ENCODE measurements at places on chromosomes 11 and 22.

- DNase-seq: no peak
These were observed 37.1 kb downstream of the SVIP start for GRCh38 chr11:22792497-22792896.

GRCh38 chr11:64146036-64146955 lies 19.6 kb downstream of the MACROD1 start:
- peak; percentile 69 for DNase-seq

DNA sequence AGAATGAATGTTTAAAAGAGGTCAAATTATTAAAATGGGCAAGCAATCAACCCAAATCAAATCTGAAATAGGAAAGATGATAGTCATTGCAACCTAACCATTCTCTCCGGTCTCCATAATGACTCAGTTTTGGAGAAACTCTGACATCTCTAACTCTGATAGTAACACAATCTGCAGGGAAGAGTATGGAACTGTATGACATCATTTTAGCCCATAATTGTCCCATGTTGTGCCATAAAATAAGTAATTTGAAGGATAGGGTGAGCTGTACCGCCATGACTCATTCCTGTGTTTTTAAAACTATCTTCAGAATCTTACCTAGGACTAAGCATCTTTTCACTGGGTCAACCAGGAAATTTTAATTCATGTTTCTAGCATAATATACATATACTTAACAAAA lies 350.8 kb downstream of the DLG2 start:
- no peak for DNase-seq

DNA sequence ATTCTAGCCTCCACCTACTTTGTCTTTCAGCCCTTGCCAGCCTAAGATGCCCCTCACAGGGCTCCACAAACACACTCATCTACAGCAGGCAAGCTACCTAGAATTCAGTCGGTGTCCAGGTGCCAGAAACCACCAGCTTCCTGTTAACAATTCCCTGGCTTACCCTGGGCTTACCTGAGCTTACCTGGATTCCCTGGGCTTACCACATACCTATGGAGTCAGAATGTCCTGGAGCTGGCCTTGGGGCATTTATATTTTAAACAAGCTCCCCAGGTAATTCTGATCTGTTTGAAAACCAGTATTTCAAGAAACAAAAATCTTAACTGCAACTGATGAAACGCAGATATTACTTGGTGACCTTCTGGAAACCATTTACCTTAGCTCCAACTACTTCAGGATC lies 123.6 kb downstream of the SLC1A2 start:
- no peak for DNase-seq

- peak; percentile 54 for DNase-seq
These were observed 2.5 kb upstream of the CALCA start for GRCh38 chr11:14974515-14975251.

GRCh38 chr11:60801194-60801593 lies 16.1 kb downstream of the MS4A10 start:
- no peak for DNase-seq

GRCh38 chr11:76169473-76169896 lies 36.8 kb downstream of the WNT11 start:
- DNase-seq: no peak

DNA sequence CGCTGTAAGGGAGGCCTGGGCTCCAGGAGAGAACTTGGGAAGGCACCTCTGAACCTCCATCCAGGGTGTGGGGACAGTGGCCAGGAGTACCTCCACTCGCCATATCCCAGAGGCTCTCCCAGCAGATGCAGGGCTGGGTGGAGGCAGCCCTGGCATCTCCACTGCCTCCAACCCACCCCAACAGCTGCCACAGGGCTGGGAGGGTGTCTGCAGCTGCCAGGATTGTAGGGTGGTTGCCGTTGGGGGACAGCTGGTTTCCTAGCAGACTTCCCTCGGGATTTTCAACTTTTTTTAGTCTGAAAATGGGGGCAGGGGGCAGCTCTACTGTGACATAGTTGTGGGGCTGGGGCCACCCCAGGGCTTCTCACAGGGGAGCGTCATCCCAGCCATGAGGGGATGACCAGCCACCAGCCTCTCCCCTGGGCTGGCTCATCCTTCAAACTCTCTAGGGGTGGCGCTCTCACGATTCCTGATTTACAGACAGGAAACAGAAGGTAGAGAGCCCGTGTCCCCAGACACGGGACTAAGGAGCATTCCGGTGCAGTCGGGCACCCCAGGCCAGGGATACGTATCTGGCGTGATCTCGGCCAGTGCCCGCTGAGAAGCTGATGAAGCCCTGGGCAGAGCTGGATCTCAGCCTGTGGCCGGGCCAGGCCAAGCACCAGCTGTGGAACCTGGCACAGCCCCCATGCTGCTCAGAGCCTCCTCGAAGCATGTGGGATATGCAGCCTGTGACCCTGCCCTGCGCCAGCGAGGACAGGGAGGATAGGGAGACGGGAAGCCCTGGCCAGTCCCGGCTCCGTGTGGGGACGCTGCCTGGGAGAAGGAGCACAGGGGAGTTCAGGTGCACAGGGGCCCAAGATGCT lies 9.9 kb downstream of the PRR5 start:
- DNase-seq: no peak

GRCh38 chr11:119567688-119568582 lies 145.0 kb upstream of the THY1 start:
- DNase-seq: no peak

DNA sequence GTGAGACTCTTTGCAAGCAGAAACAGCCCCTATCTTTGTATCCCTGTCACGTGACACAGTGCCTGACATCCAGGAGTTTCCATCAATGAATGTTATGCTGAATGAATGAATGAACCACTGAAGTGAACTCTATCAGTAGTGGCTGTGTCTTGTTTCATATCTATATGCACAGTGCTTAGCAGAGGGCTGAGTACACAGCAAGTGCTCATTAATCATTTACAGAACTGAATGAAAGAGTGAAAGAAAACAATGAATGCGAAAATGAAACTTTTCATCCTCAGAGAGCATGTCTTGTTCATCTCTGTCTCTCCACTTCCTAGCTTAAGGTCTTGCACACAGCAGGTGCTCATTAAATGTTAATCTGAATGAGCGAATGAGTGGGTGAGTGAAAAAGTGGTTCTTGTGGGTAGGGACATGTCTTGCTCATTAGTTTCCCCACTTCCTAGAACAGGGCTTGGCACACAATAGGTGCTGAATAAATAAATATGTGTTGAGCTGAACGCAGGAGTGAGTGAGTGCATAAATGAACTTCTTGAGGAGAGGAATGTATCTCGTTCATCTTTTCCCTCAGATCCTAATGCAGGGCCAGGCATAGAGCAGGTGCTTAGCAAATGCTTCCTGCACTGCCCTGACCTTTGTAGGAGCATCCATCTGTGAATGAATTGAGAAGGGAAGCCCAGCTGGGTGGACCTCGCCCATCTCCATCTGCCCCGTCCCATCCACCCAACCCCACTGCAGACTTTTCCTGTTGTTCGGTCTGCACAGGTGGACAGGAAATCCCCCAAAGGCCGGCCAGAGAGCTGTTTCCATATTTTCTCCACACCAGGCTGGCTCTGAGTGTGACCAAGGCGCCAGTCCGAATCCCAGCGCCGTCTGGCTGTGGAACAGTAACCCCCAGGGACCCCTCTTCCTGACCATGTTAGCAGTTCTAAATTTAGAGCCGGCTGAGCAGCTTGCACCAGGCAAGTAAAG lies 113.4 kb upstream of the CRYBB3 start:
- no peak for DNase-seq

GRCh38 chr11:130599073-130599654 lies 150.7 kb downstream of the ADAMTS15 start:
- no peak for DNase-seq

DNA sequence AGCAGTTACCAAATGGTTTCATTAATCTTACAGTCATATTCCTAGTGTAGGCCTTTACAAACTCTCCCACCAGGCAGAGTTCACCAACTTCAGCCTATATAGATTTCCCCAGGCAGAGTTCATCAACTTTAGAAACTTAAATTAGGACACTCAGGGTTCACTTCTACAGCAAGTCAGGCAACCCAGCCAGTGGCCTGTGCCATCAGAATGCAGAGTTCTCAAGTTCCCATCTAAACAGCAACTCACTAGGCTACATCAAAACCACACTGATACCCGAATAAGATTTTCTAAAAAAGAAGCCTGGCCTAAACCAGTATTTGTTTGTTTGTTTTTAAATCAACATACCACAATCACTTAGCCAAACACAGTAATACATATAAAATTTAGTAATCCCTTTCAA lies 33.7 kb downstream of the PICALM start:
- DNase-seq: no peak

Measured in RPMI8226 (cell line).